ENCODE measurements at places on chromosomes 12 and 14.
A peak's percentile ranks its signal among the peaks of the same experiment; 100 is the strongest.

GRCh38 chr14:69005432-69006148 is 26.5 kb upstream of the ACTN1 start:
- DNase-seq, result no peak

GRCh38 chr12:96234591-96235483 is 40.7 kb downstream of the ELK3 start:
- no peak for DNase-seq

DNA sequence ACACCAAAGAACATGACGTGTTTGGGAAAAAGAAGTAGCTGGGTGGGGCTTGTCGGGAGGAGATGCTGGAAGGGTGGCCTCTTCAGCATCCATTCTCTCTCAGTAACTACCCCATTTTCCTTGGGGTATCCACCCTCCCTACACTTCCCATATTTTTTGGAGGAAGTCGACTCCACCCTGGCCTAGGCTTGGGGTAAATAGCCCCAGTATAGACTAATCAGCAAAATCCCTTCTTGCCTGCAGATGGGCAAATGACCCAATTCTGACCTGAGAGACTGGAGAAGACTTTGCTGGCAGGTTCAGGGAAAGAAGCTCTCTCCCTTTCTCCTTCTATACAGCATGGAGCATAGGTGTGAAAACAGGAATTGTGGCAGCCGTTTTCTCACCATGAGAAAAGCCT is 28.5 kb upstream of the JDP2 start:
- DNase-seq, result no peak

- no peak for DNase-seq
Measured at GRCh38 chr14:89214221-89214965, 202.6 kb downstream of the FOXN3 start.

GRCh38 chr12:39277416-39277815 is 165.5 kb downstream of the KIF21A start:
- DNase-seq, result peak; percentile 45

- no peak for DNase-seq
Measured at GRCh38 chr14:67851785-67852410, 32.3 kb downstream of the RAD51B start.

DNA sequence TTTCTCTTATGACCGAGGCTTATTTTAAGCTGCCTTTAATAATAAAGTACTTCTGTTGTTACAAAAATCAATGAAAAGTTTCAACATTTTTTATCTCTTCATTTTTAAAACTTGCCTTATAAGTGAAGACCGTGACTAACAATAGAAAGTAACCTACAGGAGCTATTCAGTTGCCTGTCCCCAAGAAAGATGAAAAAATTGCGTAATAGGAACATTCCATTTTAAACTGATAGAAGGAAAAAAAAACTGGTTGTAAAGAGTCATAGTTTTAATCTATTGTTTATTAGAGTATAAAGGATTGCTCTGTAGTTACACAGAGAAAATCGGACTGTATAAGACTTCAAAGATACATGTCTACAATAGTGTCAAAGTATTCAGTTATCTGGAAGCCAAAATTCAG is 83.3 kb downstream of the DAAM1 start:
- DNase-seq, result no peak

GRCh38 chr12:112126911-112127310 is 1.6 kb downstream of the TRAFD1 start:
- DNase-seq, result peak; percentile 13

- DNase-seq, result no peak
Measured at GRCh38 chr12:93448796-93449195, 7.0 kb upstream of the UBE2N start.

- no peak for DNase-seq
Measured at GRCh38 chr12:44777044-44777443, 99.1 kb downstream of the NELL2 start.

GRCh38 chr12:97026901-97027300 is 119.8 kb downstream of the NEDD1 start:
- no peak for DNase-seq

DNA sequence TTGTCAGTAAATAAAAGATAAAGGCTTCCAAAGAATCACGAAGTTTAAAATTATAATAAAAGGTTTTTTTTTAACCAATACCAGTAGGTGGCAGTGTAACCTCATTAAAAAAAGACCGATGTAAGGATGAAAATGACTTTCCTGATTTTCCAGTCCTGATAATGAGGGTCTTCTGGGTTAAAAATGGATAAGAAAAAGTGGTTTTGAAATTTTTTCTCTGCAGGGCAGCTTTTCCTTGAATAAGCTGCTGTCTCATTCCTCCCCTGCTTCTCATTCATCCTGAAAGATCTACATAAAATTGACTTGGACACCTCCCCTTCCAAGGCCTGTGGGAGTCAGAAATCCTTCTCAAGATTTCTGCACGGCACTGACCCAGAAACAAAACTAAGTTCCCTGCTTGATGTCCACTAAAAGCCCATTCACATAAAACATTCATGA is 58.9 kb upstream of the FBXO33 start:
- DNase-seq, result peak; percentile 27

DNA sequence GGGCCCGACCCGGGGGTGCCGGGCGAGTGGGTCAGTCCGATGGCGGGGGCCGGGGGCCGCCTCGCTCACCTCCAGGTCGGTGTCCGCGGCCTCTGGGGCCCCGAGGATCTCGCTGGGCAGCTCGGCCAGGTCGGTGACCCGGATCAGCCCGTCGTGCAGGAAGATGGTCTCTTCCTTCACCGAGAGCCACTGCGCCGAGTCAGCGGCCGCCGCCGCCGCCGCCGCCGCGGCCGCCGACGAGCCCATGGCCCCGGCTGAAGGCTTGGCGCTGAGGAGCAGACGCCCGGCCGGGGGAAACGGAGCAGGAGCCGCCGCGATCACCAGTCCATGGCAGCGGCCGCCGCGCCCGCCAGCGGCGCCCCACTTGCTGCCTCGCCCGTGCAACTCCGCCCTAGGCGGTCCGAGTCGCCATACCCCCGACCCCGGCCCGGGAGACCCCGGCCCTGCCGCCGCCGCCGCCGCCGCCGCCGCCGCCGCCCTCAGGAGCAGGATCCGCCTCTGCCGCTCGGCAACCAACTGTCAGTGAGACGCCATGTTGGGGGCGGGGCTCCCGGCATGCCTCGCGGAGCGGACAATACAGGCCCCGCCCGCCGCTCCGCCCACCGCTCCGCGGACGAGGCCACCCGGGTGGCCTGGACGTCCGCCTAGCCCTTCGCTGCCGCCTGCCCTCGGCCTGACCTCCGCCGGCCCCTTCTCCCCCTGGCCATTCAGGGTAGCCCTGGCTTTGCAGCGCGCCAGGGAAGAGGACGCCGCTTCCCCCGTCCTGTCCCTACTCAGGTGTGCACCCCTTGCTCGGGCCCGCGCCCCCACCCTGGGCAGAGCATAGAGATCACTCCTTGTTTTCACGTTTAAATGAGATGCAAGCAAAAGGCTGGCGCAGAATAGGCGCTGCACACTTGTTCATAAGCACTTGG is at the start of gene HECTD4:
TSS of gene HECTD4 (minus strand) at position 549 of the 914 bp plus-strand sequence. CDS start at position 246, 303 bp downstream.
- DNase-seq, result peak; percentile 95

GRCh38 chr12:92558806-92559205 is 144.0 kb upstream of the PLEKHG7 start:
- no peak for DNase-seq

DNA sequence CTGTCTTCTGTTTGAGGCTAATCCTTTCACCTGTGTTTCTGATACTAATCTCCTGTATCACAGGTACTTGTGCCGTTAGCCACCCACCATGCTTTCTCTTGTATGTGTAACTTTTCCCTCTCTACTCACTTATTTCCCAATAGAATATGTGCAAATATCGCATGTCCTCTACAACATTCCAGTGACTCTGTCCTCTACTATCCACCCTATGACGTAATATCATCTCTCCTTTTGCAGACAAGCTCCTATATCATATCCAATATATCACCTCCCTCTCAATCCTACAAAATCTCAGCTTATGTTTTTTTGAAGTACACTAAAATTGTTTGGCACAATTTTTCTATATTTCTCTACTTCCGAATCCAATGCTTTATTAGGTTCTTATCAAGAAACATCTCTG is 232.6 kb upstream of the LRFN5 start:
- DNase-seq, result no peak

DNA sequence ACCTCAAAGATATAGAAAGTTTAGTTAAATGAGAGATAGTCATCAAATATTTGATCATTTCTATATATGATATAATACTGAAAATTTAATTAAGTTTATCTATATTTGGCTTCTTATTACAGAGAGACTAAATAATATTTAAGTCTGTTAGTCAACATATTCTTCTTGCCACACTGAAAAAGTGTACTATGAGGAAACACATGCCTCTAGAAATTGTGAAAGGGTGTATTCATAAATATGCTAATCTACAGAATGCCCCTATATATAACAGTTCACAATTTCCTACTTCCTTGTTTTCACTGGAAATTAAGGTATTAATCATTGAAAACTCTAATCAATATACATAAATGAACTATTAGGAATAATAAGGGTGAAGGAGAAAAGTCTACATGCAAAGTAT is 31.4 kb upstream of the ETV6 start:
- no peak for DNase-seq

DNA sequence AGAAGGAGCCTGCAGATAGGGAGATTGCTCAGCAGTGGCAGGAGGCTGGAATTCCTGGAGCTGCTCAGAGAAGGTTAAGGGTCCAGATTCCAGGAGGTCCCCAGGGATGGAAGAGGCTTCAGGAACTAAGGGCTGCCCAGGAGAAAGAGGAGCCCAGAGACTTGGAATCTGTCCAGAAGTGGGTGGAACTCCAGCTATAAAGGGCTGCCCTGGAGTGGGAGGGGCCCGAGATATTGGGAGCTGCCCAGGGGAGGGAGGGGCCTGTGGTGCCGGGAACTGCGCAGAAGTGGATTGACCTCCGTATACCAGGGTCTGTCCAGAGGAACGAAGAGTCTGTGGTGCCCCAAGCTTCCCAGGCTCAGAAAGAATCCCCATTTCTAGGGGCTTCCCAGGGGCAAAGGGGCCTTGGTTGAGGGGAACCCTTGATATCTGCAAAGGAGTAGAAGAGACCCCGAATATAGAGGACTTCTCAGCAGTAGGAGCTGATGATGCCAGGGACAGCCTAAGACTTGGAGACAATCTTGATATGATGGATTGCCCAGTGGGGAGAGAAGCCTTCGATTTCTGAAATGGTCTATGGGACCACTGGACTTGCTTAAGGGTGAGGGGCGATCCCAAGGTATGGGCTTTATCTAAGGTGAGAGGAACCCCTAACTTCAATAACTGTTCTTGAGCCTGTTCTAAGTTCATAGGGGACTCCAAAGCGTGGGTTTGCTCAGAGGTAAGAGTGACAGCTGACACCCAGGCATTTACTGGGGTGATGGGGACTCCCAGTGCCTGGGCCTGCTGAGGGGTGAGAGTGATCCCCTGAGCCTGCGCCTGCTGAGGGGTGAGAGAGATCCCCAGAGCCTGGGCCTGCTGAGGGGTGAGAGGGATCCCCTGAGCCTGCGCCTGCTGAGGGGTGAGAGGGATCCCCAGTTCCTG is 45.0 kb downstream of the FAM186A start:
- DNase-seq, result no peak

GRCh38 chr12:131123817-131124216 is 170.1 kb downstream of the ADGRD1 start:
- DNase-seq, result no peak

GRCh38 chr12:106651552-106651951 is 68.7 kb downstream of the RFX4 start:
- no peak for DNase-seq

GRCh38 chr12:8449355-8449859 is 6.4 kb upstream of the CLEC6A start:
- DNase-seq, result no peak

All from activated CD4-positive, alpha-beta T cell treated with anti-CD3 and anti-CD28 coated beads, Interleukin-10, Interleukin-2, amounts not matched to agents 100 ng/mL and 50 ng/mL, durations not matched to agents 16 hours and 8 hours (primary cell).